ENCODE measurements at places on chromosomes 11 and 22.
A peak's percentile ranks its signal among the peaks of the same experiment; 100 is the strongest.

DNA sequence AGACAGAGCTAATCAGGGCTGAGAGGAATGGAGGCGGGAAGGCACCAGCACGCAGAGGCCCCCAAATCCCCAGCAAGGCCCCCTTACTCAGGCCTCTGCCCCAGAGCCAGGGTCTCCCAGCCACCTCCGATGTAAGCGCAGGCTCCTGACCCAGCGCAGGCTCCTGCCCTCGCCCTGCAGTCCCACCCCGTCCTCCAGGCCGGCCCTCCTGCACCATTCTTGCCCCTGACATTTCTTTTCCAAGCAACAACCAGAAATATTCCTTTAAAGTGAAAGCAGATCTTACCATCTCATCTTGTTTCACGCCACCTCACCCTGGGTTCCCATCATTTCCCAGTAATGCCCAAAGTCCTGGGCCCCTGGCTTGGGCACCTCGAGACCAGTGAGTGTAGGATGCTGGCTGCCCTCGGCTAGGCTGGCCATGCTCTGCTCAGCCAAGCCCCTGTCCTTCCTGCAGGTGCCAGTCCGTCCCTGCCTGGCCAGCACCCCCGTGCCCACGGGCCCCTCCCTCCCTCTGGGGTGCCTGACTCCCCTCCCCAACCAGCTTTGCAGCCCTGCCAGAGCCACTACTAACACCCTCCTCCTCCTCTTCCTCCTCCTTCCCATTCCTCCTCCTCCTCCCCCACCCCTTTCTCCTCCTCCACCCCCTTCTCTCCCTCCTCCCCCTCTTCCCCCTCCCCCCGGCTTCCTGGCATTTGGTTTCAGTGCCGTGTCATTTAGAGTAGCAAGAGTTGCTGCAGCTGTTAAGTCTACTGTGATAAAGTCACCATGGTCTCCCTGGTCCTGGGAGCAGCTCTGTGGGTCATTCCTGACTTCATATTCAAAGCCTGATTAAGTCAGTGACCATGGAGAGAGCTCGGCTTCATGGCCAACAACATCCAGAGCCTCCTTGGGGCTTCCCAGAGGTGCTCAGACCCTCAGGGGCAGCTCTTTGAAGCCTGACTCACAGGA, 78.7 kb downstream of the PIWIL3 start:
- DNase-seq, result peak; percentile 59

GRCh38 chr22:40482886-40483285, 112.5 kb downstream of the SGSM3 start:
- no peak for DNase-seq

DNA sequence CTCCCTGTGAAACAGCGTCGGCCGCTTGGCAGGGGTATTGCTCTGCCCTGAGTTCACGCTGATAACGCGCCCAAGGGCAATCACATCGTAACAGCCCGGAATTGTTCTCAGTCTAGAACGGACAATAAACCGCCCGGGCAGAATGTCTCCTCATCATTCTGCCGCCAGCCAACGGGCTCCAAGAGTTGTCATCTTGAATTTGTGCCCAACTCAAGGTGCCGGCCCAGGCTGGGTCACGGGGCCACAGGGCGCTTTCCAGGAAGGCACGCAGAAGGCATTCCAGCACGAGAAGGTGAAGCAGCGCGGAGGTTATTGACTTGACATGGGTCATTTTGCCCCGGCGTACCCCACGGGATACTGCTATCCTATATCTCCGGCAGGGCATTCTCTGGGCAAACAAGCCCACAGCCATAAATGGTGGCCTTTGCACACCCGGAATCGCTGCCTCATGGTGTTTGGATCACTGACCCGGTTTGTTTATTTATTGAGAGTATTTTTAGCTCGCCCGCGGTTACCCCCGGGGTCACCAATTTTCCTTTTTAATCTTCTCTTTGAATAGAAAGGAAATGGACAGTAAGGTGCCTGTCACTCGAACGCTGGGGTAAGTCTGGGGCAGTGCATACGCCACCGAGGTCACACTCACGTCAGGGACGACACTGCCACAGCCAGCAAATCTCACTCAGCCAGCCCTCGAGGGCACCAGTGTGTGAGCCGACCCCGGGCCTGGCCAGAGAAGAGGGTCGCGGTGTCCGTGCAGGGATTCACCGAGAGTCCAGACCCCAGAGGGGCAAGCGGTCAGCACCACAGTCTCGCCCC, 72.4 kb upstream of the FGF3 start:
- DNase-seq, result peak; percentile 14

GRCh38 chr11:116193321-116194131, 579.3 kb downstream of the BUD13 start:
- no peak for DNase-seq

DNA sequence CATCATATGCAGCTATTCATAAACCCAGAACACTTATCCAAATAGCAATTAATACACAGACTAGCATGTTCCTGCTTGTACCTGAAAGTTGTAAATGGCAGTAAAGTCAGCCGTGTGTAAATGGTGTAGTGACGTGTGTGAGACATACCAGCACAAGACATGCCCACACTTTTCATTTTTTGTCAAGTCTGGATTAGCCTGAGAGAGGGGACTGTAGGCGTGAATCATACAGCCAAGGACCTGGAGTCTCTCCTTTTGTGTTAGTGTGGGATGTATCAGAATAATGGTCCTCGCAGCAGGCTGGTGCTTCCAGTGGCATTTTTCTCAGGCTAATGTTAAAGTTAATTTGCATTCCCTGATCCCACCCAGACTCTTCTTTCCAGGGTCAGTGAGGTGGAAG, 116.8 kb upstream of the BMAL1 start:
- DNase-seq, result no peak

DNA sequence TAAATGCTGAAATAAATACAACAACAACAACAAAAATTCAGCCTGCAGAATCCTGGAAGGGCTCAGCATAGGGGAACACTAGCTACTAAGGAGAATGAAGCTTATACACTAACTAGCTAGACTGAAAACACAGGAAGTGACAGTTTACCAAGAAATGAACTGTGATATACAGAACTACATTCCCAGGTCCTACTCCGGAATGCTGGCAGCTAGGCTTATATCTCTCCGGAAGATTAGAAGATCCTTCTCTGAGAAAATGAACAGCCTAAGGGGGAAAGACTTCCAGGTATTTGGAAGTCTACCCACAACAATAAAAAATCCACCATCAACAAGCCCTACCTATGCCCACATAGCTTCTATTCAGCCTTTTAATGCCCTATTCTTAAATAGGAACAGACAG, 31.0 kb downstream of the CCDC34 start:
- DNase-seq, result no peak

- DNase-seq, result no peak
Observed at GRCh38 chr11:48384670-48385069, 18.4 kb upstream of the OR4C5 start.

DNA sequence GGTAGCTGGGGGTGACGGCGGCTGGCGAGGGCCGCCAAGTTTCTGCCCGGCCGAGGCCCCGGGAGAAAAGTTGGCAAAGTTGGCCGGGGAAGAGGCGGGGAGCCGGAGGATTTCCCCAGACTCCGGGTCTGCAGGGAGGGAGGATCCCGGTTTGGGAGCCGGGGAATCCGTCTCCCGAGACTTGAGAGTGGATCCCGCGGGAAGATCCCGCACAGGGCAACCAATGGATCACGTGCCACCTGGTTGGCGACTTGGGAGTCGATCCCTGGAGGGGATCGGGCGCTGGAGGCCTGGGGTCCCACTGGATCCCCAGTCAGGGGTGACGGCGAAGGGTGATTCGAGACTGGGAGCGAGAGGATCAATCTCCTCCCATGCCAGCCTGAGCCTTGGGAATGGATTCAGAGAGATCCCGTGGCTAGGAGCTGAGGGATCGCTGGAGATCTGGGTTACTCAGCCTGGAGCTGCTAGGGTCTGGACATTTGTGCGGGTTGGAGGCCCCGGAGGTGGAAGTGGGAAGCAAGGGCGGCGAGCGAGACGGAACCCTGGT, 394 bp downstream of the KIAA1671 start:
- no peak for DNase-seq

GRCh38 chr11:133988686-133989410, 32.1 kb upstream of the IGSF9B start:
- DNase-seq, result no peak
